Activated naive CD4-positive, alpha-beta T cell (primary cell): ENCODE measurements at places on chromosomes 2 and 18.
A peak's percentile ranks its signal among the peaks of the same experiment; 100 is the strongest.

- no peak for DNase-seq
Observed at GRCh38 chr2:112679484-112679883, 33.7 kb downstream of the SLC20A1 start.

- no peak for DNase-seq
Observed at GRCh38 chr2:234731236-234731635, 220.6 kb upstream of the SH3BP4 start.

GRCh38 chr2:88765154-88765888 is 73.8 kb downstream of the RPIA start:
- DNase-seq: peak; percentile 50

- DNase-seq: no peak
Observed at GRCh38 chr2:17818235-17818815, 2.1 kb downstream of the MSGN1 start.

DNA sequence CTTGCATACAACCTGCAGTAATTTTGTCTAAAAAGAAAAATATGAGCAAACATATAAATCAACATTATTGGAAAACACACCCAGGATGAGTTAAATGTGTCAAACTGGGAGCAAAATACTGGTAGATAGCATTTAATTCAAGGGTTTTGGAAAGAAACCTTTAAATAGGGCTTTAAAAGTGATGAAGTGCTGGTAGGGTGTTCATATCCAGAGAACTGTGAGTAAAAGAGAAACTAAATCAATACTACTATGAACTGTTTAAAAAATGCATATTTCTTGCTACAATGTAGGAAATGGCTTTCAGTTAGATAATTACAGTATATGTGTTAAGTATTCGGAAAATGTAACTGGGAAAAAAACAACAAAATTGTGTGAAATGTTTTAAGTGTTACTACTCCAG is 117.8 kb downstream of the ATAD2B start:
- DNase-seq: no peak
